ENCODE measurements at places on chromosomes 16 and 17. TPM values are rescaled to one million over a fixed set of nuclear protein-coding genes. Genes with fewer than 3 reads are reported as not detected.

GRCh38 chr17:42904110-42904469 is 3.5 kb downstream of the G6PC1 start:
- no peak for DNase-seq

DNA sequence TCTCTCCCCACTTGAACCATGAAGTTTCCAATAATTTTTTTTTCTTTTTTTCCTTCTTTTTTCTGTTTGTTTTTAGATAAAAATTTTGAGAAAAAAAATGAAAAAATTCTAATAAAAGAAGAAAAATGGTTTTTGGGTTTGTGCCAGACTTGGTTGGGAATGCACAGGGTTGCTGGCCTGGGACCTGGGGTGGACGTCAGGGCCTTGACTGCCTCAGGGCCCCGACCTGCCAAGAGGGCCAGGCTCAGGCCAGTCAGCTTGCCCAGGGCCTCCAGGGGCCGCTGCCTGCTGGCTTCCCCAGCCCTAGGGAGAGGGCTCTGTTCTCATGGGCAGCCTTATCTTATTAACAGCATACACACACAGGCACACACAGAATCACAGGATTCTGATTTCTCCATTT is 6.5 kb downstream of the TBX6 start:
- DNase-seq: no peak

DNA sequence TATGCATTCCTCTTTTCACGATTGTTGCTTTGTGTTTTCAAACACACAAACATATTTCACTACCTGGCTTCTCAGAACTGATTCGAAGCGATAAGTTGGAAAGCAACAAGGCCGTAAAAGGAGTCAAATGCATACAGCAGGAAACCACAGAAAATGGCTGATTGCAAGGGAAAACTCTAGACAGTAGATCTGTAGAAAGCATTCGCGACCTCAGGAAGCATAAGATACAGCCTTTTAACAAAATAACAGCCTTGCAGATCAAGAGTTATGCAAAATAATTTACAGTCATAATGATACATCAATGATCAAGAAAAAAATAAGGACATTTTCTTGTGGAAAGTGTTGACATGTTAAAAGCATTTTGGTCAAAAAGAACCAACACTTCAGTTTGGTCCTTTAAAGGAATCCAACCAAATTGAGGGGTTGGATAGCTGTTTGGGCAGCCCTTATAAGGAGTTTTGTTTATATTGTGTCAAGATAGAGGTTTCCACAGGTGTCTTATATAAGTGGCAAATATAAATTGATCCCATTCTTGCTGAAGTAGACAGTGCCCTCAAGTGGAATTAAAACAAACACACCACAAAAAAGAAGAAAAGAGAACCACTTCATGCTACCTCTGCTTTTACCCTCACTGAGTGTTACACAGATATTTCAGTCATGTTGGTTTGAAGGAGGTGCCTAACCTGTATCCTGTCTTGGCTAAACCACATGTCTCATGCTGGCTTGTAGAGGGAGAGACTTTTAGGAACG is 5.5 kb downstream of the CYLD start:
- DNase-seq: peak; percentile 17

GRCh38 chr17:27608328-27609230 is 22.4 kb upstream of the LGALS9 start:
- DNase-seq: no peak

The IGFALS gene
- total RNA-seq: 0.27 TPM

DNA sequence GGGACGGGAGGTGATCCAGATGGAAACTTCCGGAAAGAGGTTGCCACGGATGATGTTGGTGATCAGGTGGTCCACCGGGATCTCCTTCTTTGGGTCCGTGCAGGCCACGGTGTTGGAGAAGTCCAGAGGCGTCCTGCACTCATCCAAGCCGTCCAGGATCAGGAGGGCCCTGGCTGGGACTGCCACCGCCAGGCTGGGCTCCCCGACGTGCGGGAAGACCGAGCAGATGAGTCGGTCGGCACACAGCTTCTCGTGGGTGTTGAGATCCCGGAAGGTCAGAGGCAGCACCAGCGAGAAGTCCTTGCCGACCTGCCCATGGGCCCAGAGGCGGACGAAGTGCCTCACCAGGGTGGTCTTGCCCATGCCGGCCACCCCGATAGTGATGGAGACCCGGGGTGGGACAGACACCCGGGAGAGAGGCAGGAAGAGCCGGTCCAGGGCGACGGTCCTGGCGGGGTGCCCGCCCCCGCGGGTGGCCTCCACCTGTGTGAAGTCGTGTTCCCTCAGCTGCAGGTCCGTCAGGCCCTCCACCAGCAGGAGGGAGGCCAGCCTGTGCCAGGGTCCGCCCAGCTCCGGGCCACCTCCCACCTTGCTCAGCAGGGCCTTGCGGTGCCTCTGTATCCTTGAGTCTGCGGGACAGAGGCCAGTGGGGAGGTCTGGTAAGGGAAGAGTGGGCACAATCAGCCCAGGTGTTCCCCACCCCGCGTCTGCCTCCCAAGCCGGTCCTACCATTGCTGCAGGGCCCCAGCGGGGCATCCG is 12.9 kb downstream of the NLRC3 start:
- DNase-seq: no peak

The KIFC3 gene
- total RNA-seq: 14.0 TPM

Measured in cerebellum (tissue), 4 donors.